ENCODE measurements at places on chromosomes 16 and 17. TPM values are rescaled to one million over a fixed set of nuclear protein-coding genes. Genes with fewer than 3 reads are reported as not detected.

ITGAL gene
- 0.82 TPM for total RNA-seq

HS3ST3B1 gene
- 1.6 TPM for total RNA-seq

DCAKD gene
- total RNA-seq, result 48.5 TPM

ST6GALNAC2 gene
- total RNA-seq, result not detected

Data from frontal cortex (tissue), 4 donors.